ENCODE measurements at places on chromosomes 16 and 17.
A peak's percentile ranks its signal among the peaks of the same experiment; 100 is the strongest.

DNA sequence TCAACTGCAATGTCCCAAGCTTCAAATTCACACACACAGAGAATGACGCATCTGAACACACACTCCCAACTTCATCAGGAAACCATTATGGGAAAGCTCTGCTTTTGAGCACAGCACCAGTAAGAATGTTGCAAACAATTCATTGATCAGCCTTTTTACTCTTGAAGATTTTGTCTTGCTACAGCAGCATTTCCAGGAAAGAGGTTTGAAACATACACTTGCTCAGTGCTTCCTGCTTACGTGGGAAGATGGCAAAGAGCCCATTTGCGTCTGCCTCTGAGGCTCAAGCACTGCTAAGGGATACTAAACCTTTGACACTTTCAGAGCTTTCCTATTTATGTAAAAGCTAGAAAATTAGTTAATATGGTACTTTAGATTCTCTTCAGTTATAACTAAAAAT, 77.2 kb upstream of the MON1B start:
- DNase-seq = no peak

GRCh38 chr17:28020515-28020914, 22.0 kb upstream of the NLK start:
- no peak for DNase-seq

GRCh38 chr17:65079489-65079900, 23.0 kb upstream of the GNA13 start:
- no peak for DNase-seq

DNA sequence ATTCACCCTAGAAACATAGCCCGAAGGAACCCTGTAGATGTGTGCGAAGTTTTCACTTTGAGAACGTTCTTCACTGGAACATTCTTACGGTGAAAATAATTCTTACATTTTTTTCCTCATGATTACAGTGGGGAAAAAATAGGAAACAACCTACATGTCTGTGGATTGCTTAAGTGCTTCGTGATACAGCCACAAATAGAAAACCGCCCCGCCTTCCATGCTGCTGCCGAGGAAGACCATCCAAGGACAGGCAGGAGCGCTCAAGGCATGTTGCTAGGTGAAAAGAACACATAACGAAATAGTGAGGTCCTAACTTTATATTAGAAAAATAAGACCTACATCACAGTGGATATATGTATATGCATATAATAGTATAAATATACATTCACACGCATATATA, 78.8 kb downstream of the BMERB1 start:
- no peak for DNase-seq

DNA sequence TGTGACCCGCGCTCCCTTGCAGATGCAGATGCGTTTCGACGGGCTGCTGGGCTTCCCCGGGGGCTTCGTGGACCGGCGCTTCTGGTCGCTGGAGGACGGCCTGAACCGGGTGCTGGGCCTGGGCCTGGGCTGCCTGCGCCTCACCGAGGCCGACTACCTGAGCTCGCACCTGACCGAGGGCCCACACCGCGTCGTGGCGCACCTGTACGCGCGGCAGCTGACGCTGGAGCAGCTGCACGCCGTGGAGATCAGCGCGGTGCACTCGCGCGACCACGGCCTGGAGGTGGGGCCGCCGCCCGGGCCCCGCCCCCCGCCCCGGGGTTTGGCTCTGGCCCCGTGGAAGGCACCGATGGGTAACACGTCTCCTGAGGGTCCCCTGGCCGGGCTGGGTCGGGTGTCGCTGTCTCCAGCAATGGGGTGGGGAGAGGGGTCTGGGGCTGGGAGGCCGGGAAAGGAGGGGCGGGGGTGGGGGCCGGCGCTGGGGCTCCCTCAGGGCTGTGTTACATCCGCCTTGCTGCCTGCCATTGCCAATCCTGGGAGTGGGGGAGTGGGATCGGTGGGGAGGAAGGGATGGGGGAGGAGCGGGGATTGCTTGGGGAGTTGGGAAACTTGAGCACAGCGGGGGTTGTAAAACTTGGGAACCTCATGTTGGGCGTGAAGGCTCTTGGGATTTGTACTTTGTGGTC, 737 bp downstream of the NUDT16L1 start:
- DNase-seq = peak; percentile 36

GRCh38 chr16:60741810-60742209, 1294.4 kb downstream of the CDH8 start:
- no peak for DNase-seq

- no peak for DNase-seq
Observed at GRCh38 chr16:79402356-79402755, 198.2 kb downstream of the MAF start.

- DNase-seq = no peak
Observed at GRCh38 chr16:53945996-53946395, 242.0 kb downstream of the FTO start.

DNA sequence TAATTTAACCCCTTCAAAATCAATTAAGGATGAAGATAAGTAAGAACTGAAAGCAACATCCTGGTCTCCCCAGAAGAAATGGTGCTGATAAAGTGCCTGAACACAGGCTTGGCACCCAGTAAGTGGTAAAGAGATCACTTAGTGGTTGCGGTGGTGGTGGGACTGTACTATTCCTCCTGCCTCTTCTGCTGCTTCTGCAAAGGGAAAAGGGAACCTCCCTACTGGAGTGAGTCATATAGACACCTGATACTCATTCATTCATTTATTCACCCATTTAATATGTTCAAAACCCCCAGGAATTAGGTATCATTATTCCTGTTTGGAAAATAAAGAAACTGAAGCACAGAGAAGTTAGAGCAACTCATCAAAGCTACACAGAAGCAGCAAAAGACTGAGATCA, 60.6 kb downstream of the CDYL2 start:
- no peak for DNase-seq

DNA sequence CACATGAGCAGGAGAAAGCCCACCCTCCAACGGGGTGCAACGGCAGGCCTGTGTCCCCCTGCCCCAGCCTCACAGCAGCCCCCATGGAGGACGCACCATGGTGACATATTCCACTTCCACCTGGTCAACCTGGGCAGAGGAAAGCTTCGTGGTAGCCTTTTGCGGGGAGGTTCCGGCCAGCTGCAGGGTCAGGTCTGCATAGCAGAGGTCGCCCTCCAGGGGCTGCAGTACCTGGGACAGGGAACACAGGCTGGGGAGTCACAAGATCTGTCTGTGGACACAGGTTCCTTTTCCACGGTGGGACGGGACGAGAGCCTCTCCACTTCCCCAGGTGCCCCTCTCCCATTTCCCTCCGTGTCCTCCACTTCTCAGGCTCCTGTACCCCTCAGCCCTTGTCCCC, 17.1 kb downstream of the CD300LF start:
- DNase-seq = no peak

DNA sequence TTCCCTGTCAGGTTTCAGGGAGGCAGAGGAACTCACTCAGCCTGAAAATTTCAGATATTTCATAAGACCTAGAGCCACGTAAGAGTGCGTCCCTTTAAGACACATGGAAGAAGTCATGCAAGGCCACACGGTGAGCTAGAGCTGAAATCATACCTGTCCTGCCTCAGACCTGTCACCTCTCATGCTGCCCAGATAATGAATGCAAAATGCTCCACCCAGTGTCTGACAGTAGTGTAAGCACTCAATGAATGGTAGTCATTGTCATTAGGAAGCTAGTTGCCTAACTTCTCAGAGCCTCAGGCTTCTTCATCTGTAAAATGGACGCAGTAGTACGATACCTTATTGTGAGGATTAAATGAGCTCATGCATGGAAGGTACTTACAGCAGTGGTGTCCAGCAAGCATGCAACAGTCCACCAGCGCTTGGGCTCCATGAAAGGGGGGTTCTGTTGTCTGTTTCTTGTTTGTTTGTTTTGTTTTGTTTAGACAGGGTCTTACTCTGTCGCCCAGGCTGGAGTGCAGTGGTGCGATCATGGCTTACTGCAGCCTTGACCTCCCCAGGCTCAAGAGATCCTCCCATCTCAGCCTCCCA, 60.7 kb downstream of the WSB1 start:
- DNase-seq = no peak

GRCh38 chr16:27645396-27645795, 95.5 kb downstream of the KATNIP start:
- no peak for DNase-seq

DNA sequence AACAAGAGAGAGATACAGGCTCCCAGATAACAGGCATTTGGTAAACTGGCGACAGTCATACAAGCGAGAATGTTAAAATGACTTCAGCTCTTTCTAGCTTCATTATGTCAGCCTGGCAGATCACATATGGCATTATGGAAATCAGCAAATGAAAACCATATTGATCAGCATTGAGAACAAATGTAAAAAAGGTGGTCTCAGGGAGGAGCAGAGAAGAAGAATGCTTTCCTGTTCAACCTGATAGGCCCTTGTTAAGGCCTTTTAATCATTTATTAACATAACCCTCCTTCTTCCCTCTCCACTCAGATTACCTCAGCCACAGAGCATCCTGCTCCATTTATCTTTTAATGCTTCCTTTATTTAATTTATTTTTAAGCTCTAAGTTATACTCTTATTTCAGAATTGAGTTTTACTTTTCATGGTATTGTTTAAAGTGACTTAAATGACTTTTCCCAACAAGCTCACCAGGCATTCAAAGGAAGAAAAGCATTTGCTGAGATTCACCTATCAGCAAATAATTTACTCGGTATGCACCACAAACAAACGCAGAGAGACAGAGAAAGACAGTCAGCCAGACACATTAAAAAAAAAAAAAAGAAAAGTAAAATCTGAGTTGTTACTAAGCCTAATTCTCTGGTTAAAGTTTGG, 243.9 kb upstream of the TBX2 start:
- DNase-seq = no peak

DNA sequence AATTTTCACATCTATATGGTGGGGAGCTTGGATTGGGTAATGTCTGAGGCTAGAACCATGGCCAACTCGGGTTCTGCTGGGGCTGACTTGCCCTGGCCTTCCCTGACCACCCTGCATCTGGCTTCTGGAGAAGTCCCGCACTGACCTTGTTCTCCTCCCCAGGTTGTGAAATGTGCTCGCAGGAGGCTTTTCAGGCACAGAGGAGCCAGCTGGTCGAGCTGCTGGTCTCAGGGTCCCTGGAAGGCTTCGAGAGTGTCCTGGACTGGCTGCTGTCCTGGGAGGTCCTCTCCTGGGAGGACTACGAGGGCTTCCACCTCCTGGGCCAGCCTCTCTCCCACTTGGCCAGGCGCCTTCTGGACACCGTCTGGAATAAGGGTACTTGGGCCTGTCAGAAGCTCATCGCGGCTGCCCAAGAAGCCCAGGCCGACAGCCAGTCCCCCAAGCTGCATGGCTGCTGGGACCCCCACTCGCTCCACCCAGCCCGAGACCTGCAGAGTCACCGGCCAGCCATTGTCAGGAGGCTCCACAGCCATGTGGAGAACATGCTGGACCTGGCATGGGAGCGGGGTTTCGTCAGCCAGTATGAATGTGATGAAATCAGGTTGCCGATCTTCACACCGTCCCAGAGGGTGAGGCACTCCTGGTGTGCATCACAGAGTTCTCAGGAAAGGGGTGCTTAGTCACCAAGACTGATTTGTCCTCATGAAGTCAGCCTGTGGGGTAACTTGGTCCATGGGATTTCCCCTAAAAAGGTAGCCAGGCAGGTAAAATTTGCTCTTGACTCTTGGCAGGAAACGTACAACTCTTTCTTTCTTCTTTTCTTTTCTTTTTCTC, 6.1 kb downstream of the NOD2 start:
- no peak for DNase-seq

DNA sequence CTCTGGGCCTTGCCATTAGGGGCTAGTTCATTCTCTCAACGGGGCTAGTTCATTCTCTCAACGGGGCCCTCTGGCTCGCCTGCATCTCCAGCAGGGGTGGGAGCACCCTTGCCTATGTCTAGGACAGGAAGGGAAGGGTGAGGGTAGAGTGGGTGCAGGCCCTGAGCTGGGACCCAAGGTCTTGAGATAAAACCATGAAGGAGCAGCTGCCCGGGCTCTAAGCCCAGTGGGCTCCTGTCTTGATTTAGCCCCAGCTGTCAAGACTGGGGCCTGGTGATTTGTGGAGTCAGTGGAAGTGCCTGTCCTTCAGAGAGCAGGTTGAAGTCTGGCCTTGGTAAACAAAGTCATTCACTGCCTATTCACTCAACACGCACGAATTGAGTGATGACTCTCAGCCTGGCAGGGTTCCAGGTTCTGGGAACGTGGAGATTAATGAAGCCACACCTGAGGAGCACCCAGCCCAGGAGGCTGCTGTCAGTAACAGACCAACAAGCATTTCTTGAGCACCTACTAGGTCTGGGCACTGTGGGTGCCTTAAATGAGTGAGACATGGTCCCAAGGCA, 35.4 kb downstream of the WNT3 start:
- peak; percentile 38 for DNase-seq

GRCh38 chr17:56913000-56913311, 893 bp downstream of the TRIM25 start:
- DNase-seq = no peak

DNA sequence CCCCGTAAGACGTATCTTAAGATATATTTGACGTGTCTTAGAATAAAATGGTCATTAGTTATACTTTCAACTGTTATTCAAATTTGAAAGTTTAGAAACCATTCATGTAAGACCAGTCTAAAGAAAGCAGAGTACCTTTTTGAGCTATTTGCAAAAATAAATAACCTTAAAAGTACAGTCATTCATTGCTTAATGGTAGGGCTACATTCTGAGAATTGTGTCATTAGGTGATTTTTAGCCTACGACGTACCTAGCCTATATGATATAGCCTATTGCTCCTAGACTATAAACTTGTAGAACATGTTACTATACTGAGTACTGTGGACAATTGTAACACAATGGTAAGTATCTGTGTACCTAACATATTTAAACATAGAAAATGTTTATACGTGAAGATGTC, 139.2 kb downstream of the PHKB start:
- DNase-seq = no peak

- DNase-seq = no peak
Observed at GRCh38 chr16:27174007-27174406, 29.3 kb upstream of the KDM8 start.

GRCh38 chr17:17749025-17749772, 67.9 kb downstream of the RAI1 start:
- DNase-seq = peak; percentile 36

DNA sequence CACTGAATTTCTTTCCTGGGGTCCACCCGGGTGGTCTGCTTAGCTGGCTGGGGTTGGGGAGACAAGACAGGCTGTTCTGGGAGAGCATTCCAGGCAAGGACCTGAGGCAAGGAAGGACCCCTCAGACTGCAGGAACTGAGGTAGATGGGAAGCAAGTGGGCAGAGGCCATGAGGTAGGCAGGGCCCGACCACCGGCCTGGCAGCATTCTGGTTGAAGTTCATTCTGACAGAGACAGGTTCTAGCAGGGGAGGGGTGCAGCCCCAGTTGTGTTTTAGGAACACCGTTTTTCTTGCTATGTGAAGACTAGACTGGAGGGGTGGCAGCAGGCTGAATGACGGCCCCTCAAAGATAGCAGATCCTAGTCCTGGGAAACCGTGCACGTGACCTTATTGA, 17.5 kb downstream of the B9D1 start:
- DNase-seq = no peak

- no peak for DNase-seq
Observed at GRCh38 chr17:319266-319665, 33.3 kb downstream of the RPH3AL start.

GRCh38 chr17:48925251-48925990, 17.2 kb downstream of the UBE2Z start:
- no peak for DNase-seq

DNA sequence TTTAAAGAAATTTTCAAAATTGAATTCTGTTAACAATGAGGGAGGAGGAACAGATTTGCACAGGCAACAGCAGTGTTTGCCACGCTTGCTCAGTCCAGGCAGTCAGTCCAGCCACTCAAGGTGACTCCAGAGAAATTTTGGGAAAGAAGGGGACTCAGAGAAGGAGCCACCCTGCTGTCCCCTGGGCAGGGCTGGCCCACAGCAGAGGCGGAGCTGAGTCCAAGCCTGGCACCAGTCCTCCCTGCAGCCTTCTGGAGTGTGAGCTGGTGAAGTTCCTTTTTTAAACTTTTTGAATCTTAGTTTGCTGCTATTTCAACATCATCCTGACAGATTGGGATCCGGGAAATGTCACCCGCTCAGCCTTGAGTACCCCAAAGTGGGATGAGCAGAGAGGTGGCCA, 14.5 kb upstream of the SLC47A2 start:
- no peak for DNase-seq
